ENCODE measurements at places on chromosomes 2 and 18.
A peak's percentile ranks its signal among the peaks of the same experiment; 100 is the strongest.

- DNase-seq, result no peak
Measured at GRCh38 chr2:231612109-231612455, 19.4 kb downstream of the TEX44 start.

DNA sequence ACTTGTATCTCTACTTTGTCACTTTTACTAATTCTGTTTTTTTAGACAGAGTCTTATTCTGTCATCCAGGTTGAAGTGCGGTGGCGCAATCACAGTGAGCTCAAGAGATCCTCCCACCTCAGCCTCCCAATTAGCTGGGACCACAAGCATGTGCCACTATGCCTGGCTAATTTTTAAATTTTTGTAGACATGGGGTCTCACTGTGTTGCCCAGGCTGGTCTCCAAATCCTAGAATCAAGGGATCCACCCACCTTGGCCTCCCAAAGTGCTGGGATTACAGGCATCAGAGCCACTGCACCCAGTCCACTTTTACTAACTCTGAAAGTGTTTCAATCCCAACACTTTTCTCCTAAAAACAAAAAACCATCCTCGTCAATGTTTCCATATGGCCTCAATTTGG lies 94.9 kb downstream of the MALT1 start:
- DNase-seq, result no peak

DNA sequence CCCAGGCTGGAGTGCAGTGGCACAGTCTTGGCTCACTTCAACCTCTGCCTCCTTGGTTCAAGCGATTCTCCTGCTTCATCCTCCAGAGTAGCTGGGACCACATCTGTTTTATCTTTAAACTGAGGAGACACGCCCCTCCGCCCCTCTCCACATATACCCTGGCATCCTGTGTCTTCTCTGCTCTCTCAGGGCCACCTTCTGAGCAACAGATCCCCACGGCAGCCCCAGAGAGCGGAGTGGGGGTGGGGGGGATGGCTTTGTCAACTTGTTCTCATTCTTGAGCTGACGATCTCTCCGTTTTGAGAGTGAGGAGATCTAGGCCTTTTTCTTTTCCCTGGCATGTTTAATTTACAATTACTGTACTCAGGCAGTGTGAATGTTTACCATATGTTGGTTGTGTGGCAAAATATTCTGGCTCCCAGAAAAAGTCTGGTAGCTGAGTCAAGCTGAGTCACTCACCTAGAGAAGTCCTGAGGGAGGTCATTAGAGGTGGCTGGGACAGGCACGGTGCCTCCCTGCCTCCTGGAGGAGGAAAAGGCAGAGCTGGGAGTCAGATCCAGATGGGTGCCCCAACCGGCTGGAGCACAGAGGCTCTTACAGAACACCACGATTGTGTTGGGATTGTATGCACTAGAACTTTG lies 19.5 kb upstream of the ID2 start:
- DNase-seq, result no peak

GRCh38 chr18:46559296-46559695 lies 97.7 kb downstream of the LOXHD1 start:
- DNase-seq, result no peak

DNA sequence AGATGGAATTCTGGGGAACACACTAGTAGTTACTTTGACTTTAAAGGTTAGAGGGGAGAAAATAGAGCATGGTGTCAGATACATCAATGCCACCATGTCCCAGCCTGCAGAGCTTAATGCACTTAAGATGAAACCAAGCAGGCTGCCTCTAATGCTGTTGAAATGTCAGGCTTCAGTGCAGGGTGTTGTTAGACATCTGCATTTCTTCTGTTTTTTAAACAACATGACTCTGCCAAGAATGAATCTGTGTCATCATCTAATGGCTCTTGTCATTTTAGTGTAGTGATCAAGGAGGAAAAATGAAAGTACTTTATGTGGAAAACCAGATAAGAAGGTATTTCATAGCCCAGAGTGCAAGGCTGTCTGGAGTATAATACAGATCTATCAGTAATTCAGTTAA lies 29.9 kb downstream of the LYPD1 start:
- no peak for DNase-seq

- no peak for DNase-seq
Measured at GRCh38 chr2:70659551-70659950, 105.9 kb upstream of the TGFA start.

- DNase-seq, result no peak
Measured at GRCh38 chr18:41899535-41899934, 55.5 kb upstream of the PIK3C3 start.

GRCh38 chr2:17574406-17575073 lies 34.0 kb downstream of the VSNL1 start:
- DNase-seq, result no peak

DNA sequence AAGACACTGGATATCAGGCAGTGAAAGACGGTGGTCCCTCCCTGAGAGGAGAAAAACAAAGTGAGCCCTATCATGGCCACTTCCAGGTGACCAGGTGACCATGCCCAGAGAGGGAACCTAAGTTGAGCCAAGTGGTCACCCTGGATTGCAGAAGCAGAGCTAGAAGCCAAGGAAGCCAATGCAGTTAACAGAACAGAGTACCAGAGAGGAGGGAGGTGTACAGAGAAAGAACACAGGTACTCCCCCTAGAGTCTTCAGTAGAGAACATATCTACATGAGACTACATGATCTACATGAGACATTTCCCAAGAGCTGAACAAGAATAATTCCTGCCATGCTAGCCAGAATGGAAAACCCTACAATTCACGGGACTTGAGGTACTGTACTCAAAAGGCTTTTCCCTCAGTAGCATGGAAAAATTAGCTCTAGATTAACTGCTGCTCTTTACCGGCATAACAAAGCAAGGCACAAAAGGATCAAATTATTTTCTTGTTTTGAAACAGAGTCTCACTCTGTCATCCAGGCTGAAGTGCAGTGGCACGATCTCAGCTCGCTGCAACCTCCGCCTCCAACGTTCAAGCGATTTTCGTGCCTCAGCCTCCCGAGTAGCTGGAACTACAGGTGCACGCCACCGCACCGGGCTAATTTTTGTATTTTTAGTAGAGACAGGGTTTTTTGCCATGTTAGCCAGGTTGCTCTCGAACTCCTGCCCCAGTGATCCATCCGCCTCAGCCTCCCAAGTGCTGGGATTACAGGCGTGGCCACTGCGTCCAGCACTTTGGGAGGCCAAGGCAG lies 23.5 kb downstream of the ROCK2 start:
- no peak for DNase-seq

GRCh38 chr2:70011786-70012185 lies 50.4 kb upstream of the ASPRV1 start:
- DNase-seq, result no peak

DNA sequence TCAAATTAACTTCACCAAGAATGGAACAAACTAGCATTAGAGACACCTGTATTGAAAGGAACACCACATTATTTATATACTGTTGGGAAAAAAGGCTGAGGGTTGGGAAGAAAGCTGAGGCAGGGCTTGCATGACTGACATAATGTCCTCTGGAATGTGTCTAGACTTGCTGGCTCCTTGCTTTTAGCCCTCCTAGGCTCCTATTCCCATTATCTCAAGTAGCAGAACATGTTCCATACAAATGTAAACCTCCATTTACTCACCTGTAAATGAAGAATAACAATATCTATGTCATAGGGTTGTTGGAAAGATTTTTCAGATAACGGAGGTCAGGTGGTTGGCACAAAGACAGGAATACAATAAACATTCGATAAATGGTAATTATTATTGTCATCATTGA lies 976 bp upstream of the ACADL start:
- DNase-seq, result peak; percentile 40

DNA sequence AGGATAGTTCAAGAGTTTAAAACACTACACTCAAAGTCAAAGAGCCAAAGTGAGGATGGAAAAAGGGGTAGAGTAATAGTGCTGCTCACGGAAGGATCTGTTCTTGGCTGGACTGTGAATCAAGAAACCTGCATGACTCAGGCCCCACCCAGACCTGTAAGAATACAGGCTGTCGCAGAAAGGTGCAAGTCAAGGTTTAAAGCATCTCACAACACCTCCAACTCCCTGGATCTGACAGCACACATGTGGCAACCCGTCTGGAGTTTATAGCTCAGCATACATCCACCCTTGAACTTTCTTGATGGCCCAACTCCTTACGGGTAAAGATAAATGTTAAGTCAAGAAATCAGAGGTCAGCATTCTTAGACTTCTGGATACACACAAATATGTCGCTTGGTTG lies 6.3 kb downstream of the KIAA2012 start:
- peak; percentile 13 for DNase-seq

- no peak for DNase-seq
Measured at GRCh38 chr2:50133766-50134165, 898.2 kb downstream of the NRXN1 start.

DNA sequence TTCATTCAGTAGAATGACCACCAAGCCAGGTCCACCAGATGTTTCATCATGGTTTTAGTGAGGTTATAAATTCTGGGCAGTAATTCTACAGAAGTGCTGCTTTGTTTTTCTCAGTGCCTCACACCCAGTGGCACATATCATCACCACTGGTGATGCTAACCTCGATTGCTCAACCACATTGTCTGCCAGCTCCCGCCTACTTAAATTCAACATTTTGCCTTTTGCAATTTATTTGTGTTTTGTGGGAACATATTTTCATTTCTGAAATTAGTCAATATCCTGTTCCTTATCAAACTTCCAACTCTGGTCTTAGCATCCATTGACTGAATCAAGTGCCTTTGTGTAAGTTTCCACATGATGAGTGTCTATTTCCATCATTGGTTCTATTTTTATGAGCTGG lies 62.3 kb upstream of the TMEM178A start:
- DNase-seq, result no peak

DNA sequence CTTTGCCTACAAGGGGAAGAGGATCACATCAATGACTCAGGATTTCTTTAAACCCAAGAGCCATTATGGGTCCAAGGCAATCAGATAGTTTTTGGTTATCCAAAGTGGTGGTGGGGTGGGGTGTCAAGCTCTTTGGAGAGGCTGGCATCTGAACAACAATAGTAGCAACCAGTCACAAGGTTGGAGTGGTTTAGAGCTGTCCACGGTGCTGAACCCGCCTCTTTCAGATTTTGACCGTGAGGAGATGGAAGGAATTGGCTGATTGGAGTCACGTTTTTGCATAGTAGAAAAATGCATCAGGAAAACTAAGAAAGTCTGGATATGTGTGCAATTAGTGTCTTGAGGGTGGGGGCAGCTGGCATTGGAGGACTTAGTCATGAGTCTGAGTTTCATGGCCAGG lies 159.9 kb downstream of the LOXHD1 start:
- no peak for DNase-seq

GRCh38 chr2:55966401-55967118 lies 43.0 kb upstream of the EFEMP1 start:
- DNase-seq, result no peak

DNA sequence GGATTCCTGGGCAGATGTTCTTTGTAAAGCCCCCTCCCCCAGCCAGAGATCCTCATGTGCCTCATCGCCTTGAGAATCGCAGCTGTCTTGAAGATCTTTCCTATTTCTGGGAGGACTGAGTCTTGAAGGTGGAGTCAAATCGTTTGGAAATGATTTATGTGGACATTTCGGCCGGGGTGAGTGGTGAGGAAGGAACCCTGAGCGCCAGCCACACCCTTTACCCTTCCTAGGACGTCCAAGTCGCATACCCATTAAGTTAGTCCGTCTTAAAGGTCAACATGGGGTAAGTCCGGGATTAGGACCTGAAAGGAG lies 84.9 kb upstream of the ZCCHC2 start:
- peak; percentile 60 for DNase-seq

- peak; percentile 56 for DNase-seq
Measured at GRCh38 chr2:223235986-223236385, 184.0 kb downstream of the KCNE4 start.

DNA sequence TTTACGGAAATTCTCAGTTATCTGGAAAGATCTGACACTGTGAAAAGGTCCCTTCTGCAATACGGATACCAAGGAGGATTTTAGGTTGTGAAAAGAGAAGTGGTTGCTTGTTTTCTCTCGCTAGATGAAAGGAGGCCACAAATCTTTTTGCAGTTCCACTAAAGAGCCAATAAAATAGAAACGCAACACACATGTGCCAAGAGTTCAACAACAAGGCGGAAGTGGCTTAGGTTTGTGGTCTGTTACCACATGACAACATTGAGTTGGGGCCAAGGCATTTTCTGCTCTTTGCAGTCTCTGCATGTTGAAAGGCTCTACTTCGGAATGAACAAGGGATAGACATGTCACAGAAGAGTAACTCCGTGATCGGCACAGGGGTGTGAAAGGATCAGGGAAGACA lies 115.7 kb upstream of the OSR1 start:
- peak; percentile 53 for DNase-seq

DNA sequence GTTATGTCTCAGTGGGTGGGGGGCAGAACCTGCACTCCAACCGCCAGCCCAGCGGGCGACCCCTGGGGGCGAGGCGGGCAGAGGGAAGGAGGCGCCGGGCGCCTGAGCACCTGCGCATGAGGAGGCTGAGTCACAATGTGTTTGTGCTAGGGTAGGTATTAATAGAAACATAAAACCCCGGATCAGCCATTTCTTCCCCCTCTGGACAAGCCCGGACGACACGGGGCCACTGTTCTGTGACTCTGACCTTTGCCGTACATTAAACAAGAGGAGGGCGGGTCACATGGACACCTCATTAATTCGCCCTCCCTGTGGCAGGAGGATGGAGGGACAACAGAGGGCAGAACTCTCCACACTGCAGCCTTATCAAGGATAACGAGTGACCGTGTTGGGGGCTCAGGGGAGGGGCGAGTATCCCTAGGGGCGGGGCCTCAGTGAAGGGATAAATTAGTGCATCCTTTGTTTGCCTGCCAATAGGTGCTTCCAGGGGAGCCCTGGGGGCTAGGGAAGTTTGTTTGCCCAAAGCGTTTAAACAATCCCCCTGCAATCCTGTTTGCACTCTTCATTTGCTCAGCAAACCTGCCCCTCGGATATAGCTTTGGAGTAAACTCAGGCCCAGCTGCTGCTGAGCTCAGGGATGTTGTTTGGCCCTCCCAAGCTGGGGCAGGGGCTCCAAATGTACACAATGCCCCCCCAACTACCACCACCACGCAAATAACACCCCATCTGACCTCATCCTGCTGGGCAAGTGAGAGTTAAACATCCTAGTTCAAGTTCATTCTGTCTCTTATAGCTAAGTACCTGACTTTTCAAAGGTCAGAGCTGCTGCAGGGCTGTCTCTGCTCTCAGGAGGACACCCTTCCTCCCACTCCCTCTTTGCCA lies 171.2 kb upstream of the GLI2 start:
- DNase-seq, result no peak

GRCh38 chr18:57748770-57749603 lies 54.1 kb downstream of the ATP8B1 start:
- no peak for DNase-seq

DNA sequence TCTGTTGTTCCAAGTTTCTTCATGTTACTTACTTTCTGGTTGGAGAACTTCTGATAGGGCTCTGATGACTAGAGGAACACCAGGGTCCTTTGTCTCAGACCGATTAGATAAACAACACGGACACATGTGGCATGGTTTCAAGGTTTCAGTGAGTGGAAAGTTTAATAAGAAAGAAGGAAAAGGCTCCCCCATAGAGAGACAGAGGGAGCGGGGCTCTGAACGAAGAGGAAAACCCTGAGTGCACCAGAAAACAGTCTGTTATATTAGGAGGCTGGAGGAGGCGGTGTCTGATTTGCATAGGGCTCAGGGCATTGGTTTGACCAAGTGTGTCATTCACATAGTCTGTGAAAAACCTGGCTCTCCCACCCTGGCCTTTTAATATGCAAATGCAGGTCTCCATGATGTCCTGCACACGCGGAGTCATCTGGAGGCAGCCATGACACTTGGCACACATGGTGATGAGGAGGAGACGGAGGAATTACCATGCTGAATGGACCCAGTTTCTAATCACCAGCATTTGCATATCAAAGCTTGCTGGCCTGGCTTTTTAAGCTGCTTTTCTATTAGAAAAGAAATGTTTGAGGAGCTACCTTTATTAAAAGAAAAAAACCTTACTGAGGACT lies 94.2 kb downstream of the PTPN4 start:
- no peak for DNase-seq

Data from foreskin keratinocyte (primary cell).